Cortex of kidney (tissue), 1 donor: ENCODE measurements at places on chromosomes 16 and 17.

DNA sequence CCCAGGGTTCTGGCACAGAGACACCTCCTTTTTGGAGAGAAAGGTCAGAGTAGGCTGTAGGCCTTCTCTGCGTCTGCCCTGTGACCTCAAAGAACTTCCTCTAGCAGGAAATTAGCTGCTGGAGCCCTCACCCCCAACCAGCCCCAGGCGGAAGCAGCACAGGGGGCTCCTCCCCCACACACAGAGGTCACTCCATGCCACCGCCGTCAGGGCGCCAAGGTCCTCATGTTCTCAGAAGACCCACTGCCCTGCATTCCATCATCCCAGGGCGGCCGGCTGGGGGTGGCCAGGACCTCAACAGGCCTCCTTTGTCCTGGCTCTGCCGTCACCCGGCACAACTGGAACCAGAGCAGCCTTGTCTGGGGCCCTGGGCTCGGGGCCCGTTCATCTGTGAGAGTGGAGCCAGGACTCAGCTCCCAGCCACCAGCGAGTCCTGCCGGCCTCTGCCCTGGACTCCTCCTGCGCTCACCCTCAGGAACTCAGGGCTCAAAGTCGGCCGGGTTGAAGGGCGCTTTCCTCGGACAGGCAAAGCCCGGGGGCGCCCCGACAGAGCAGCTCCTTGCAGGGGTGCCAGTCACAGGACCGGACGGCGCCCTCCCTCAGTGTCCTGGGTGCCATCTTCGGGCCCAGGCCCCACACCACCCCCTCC is 1.2 kb downstream of the TMC6 start:
- DNase-seq: no peak

- no peak for DNase-seq
These were observed 6.6 kb downstream of the PHB1 start for GRCh38 chr17:49407981-49408501.

GRCh38 chr17:45110676-45111611 is 21.4 kb downstream of the PLCD3 start:
- no peak for DNase-seq

DNA sequence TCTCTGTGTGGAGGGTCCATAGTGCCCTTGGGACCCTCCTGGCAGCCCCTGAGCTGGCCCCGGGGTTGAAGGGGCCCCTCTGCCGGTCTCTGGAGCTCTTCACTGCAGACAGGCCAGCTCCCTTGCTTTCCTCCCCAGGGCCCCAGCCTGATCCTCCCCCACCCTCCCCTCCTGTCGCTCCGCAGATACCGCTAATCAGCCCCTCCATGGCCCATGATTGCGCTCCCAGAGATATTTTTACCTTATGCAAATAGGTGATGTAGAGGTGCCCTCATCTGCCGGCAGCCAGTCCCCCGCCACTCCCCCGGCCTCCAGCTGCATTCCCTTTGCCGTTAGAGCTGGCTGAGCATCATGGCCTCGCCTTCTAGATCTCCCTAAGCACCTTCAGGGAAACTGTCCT is 9.2 kb downstream of the MMP15 start:
- DNase-seq: no peak

DNA sequence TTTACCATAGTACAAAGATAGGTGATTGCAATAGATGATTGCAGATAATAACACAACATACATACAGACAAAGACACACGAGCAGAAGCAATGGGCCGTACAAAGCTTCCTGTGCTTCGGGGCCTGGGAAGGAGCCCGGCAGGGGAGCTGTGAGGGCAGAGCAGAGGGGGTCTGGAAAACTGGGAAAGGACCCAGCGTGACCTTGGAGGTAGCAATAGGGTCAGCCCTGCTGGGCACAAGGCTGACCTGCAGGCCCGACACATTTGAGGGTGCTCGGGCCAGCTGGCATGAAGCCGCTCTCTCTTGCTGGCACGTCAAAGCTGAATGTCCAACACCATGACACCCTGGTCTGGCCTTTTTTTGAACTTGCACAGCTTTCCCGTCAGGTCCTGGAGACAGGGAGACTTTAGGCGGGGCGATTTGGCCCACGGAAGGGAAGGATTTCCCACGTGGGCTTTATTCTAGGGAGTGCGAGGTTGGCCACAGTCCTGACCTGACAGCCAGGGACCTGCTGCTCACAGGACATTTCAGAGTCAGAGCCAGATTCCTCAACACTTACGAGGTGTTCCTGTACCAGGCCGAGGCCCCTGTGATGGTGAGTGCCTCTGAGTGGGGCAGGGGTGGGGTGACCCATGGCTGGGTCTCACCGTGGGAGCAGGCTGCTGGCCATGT is 83.2 kb downstream of the NTN1 start:
- no peak for DNase-seq

DNA sequence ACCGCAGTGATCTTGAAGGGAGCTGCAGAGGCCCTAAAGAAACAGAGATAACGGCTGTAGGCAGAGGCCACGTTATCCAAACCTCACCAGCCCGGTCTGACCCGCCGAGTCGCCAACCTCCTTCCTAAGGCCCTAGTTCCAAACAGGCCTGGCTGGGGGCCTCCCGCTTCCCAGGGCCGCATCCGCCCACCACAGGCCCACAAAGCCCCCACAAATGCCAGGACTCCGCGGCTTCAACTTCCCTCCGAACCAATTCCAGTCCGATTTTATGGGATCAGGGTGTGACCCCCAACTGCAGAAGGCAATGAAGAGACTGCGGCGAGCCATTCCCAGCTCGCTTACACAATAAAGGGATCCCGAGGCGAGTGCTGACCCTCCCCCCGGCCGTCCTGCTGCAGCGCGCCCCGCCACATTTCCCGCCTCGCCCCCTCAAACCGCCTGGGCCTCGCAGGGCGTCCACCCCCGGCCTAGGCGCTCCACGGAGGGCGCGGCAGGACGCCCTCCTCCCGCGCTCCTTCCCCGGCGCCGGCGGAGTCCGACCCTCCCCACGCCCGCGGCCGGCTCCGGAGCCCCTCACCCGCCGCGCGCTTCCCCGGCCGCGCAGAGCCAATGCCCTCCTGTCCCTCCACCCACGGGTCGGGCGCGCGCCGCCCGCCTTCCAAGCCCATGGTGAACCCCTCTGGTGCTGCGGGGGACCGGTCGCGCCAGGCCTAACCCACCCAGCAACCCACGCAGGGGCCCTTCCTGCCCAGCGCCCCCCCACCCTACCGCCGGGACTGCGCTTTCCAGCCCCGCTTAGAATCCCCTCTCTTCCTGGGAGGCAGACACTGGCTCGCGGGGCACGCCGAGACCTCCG is 926 bp downstream of the MYH10 start:
- no peak for DNase-seq

DNA sequence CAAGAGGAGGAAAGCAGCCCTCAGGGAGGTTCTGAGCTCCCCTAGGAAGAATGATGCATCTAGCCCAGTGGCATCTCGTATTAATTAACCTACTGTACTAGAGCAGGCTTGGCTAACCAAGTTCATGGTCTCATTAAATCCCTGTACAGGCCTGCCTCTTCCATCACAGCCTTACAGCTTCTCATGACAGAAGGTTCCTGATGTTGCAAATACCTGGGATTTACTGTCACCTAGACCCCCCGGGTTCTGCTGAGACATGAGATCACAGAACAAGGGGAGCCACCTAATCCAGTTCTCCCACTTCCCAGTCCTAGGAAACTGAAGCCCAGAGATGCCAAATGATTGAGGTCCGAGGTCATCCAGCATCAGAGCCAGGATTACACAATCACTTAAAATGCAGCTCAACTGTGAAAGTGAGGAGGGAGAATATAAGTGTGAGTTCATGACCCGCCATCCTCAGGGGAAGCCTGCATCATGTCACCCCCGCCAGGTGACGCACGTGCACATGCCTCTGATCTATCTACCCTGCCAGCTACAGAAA is 23.9 kb downstream of the ACLY start:
- DNase-seq: no peak

DNA sequence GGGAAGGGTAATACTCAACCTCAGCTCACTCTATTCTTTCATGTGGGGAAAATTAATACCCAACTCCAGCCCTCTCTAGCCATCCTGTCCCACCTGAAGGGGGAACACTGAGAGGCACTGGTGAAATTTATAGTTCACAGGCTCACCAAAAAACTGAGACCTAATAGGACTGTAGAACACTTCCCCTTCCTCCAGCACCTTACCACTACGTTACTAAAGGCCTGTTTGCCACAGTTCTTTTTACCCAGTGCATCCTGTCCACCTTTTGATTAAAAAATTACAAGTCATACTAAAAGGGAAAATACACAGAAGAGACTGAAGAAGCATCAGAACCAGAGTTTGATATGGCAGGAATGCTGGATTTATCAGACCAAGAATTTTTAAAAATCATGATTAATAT is 26.0 kb downstream of the DHRS7B start:
- DNase-seq: no peak

DNA sequence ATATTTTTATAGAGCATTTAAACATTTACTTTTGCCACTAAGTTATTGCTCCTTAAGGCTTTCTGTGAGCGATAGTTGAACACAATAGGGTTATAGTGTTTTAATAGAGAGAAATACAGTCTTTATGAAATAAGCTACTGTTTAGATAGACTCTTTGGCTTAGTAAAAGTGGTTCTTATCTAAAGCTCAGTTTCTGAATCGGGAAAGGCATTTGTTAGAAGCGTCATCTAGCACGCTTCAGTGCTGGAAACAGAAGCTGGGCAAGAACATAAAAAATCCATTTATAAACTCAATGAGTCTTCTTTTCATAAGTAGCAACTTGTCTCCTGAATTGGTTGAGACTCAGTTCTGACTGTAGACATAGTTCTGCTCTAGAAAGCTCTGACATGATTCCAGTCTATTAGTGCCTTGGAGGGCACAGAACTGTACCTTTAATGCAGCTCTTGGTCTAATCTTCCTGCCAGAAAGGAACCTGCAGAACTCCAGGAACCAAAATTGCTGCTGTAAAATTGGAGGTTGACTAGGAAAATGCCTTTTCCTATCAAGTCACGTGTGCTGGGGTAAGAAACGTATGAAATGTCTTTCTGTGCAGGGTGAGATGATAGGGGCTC is 55.4 kb upstream of the DNAJA2 start:
- DNase-seq: no peak

DNA sequence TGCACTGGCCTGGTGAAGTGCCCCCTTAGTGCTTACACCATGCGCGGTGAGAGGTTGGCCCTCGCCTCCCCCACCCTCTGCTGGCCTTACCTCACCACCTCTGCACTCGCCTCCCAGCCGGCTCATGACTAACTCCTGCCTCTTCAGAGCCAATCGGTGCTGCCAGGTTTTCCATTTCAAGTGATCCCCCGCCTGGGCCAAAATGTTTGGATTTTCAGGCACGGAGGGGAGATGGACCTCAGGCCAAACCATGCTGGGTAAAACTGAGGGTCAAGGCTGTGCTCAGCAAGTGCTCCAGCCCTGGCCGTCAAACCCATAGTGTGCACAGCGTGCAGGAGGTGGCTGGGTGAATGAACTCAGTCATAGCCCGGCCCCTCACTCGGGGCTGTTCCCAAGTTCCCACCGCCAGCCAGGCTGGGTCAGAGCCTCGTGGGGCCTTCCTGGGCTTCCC is 175.4 kb downstream of the SEC14L1 start:
- DNase-seq: no peak

GRCh38 chr17:76793775-76794174 is 55.9 kb downstream of the MFSD11 start:
- no peak for DNase-seq

- no peak for DNase-seq
These were observed 40.4 kb upstream of the NDRG4 start for GRCh38 chr16:58459344-58460218.

DNA sequence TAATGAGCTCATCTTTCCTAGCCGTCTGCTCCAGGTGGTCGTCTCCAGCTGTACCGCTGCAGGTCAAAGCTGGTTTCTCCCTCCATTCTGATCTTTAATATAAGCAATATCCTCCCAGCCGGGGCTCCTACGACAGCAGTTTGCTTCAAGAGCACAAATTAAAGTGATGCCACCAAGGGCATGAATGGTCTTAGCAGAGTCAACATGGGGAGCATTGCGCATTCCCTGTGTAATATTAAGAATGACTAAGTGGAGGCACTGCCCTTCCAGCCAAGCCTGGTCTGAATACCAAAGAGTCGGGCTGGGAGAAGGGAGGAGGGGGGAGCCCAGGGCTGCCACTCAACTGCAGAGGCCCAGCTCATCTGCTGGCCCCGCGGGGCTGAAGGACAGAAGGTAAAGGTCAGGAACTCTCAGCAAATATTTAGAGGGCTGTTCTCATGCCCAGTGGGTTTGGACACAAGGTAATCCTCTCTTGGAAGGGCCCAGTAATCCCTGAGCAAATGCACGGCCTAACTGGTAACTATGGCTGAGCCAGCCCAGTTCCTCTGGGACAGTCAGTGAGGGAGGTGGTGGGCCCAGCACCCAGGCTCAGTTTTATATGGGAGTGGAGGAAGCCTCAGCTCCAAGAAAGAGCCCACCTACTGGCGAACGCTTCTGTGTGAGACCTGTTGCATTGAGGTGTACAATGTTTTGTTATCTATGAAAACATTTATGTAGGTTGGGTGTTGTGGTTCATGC is 121.2 kb downstream of the IRX3 start:
- no peak for DNase-seq

- no peak for DNase-seq
These were observed 34.8 kb upstream of the XYLT2 start for GRCh38 chr17:50311112-50311460.

GRCh38 chr16:54602666-54603065 is 316.1 kb upstream of the IRX3 start:
- DNase-seq: no peak

DNA sequence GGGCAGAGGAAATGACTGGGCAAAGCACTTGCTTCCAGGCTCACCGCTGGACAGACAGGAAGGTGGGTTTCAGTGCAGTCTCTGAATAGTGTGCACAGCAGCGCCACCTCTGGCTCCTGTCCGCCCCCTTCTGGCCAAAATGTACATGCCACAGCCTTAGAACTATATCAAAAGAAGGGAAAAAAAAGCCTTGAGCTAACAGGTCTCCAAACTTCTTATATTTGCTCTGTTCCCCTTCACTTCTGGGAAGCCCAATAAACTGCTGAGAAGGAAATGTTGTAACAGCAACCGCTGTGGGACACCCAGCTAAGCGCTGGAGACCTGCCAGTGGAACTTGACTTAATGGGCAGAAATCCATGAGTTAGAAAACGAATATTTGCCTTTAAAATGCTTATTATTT is 17.5 kb downstream of the COG7 start:
- no peak for DNase-seq

- DNase-seq: no peak
These were observed 45.7 kb upstream of the LYRM9 start for GRCh38 chr17:27938864-27939263.

DNA sequence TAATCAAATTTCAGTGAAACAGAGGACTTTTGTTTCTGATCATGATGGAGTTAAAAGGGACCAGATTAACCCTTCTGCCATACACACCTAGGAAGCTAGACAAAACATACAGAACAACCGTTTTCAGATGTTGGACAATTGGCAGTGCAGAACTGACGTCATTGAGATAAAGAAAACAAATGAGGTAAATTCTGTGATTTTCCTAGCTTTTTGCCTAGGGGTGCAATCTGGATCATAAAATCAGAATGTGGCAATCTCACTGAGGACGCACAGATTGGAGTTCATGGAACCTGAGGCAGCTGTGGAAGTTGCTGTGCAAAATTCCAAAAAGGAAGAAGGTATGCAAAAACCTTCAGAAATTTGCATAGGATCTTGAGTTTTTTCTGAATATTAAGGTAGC is 15.0 kb upstream of the USP32 start:
- no peak for DNase-seq

- no peak for DNase-seq
These were observed 66.0 kb downstream of the CDK12 start for GRCh38 chr17:39527220-39527813.
